Spinal cord (tissue), 10 donors: ENCODE measurements at places on chromosomes 2 and 18.

DNA sequence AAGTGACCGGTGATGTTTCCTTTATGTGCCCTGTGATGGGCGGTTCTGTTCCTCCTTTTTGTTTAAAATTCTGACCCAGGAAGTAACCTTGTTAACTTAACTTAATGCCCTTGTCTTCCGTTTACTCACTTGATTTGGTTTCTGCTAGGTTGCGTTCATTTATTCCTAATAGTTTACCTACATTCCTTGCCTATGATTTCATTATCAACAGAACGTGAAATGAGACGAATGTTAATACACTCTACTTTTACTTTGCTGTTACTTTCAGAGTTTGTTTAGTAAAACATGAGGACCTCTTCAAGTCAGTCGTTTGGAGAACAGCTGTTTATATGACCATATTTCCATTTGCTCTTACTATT lies 638 bp downstream of the CEP192 start:
- no peak for DNase-seq

DNA sequence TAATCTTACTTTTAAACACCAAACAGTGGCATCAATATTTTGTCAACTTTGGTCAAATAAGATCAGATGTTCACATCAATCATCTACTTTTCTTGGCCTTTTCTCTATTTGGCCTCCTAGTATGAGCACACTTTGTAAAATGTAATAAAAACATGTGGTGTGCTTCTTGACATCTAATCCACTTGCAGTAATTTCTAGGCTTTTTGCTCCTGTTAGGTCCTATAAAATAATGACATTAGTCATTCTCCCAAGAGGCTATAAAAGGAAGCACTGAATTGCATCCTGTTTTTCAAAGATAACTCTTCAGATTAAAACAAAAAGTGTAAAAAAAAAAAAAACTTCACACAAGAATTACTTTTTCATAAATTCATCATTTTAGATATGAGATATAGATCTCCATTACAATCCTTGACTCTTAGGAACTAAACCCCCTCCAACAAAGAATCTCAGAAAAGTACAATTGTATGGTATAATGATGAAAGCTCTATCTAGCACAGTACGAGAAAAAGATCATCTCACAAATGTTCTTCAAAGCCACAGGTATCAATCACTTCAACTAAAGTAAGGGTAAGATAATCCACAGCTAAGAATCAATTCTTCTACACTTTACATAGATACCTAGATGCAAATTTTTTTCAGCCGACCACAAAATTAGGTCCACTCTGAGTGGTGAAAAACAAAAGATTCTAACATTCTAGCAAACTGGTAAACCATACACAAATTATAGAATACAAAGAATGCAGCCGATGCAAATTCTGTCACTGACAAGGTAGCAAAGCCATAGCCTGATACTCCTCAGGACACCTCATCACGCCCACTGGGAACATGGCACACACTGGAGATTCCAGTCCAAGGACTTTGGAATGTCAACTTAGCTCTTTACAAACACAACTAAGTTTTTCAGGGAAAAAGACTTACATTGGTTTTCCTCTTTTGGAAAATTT lies 2.7 kb downstream of the BCL2 start:
- no peak for DNase-seq

DNA sequence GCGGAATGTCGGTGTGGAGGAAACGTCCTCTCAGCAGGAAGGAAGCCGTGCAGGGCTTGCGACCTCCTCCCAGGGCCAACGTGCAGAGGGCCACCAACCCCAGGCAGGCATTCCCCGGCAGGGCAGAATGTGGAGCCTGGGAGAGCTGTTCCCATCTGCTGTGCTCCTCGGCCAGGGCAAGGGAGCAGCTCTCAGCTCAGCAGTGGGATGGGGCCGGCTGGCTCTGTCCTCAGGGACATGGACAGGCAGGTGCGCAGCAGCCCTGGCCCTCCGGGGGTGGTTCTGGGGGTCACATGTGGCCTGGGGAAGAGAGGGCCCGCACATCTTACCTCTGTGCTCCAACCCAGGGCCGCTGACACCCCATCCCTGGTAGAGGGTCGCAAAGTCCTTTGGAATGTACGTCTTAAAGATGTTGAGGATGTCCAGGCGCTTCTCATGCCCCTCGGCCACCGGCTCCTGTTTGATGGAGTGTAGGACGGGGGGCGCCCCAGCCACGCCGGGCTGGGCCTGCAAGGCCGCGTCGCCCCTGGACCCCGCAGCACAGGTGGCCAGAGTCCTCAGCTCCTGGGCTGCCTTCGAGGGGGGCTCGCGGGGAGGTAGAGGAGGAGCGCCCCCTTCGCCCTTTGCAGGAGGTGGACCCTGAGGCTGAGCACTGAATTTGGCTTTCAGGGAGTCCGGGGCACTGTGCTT lies 116.4 kb downstream of the ZNF516 start:
- DNase-seq, result no peak

GRCh38 chr18:67092141-67092540 lies 424.4 kb downstream of the DSEL start:
- DNase-seq, result no peak

DNA sequence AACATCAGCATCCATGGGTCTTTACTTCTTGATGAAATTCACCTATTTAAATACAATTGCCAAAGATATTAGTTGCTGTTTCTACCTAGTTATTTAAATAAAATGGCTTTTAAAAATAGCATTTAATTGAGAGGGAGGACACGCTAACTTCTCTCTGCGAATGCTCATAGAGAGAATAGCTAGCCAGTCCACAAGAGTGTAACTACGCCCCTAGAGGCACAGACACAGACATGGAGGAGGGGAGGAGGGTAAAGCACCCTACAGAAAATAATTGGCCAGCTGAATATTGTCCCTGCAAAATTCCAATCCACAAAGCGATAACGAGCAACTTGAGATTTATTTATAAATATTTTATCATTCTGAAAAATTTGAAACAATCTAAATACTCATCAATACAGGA lies 97.0 kb upstream of the PAPOLG start:
- DNase-seq, result no peak

DNA sequence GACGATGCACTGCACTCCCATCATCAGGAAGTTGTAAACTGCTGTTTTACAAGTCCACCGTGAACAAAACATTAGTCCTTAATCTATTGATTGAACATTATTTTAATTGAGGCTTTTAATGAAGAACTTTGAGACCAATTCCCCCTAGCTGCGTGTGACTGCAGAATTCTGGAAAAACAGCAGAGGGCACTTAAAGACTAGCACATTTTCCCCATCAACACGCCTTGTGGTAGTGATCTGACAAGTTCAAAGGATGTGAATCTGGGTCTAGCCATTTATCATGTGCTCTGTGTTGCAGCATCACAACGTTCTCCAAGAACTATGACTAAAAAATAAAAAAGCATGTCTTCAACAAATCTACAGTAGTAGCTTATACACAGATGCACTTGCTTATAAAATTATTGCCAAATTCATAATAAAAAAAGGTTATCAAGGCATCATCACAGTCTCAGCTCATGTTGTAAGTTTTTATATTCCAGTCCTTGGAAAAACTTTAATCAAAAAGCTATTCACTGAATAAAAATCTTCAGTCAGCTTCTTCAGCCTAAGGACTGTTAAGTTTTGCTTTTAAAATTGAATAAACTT lies 35.8 kb downstream of the SKOR2 start:
- DNase-seq, result peak; percentile 46

DNA sequence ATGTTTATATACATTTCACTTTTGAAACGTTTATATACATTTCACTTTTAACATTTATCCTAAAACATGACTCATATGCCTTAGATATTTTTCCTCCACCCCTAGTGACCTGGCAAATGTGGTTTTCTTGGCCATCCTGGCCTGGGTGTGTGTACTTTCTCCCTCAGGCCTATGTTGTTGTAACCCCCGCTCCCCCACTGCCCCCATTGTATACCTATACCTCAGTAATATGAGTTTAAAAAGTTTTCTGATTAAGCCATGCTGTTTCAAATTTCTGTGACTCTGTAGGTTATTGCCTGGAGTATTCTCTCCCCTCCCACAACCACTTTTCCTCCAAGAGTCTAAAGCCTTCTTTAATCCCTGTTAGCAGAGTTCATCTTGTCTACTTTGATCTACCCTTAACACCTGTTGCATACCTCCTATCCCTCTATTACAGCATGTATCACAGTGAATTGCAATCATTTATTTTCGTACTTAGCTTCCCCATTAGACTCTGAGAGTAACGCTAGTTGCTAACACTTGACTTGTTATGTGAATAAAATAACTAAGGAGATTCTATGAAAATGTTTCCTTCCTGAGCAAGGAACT lies 67.9 kb downstream of the LCLAT1 start:
- no peak for DNase-seq

DNA sequence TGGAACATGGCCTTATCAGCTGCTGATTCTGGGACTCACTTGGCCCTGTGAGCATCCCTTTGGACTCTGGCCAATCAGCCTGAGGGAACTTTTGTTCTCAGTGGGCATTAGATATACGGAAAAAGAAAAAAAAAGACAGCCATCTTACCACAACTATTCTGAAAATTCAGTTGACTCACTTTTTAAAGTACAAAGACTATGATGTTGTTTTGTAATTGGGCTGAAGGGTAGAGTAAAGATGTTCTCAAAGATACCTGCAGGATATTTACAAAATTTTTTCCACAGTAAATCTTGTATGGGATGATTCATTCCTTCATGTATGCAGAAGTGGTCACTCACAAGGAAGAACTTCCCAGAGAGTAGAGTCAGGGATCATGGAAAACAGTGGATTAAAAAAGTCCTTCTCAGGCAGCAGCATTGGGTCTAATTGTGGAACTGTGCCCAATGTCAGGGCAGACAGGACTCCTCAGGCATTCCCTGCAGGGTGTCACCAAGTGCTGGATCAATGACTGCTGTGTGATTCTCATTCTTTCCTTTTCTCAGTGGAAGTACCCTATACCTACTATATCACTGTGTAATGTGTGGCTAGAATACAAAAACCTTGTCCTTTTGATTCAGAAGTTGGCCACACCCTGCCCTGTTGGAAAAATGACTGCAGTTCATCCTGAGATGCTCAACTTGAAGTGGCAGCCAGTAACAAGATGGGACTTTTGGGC lies 35.4 kb downstream of the SULT1C4 start:
- DNase-seq, result no peak

DNA sequence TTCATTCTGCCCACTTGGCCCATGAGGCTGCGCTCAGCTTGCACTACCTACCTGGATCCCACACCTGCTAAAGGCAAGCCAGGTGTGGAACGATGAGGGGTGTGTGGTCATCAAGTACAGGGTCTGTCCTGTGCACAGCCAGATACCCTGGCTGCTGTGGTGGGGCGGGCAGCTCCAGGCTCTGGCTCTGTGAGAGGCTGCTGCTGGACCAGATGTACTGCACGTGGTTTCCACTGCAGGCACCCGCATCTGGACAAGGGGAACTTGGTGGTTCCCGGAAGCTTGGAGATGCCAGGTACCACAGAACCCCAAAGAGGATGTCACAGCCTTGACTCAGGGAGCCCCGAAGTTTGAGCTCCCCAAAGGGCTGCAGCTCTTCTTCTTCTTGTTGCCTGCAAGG lies 68.1 kb upstream of the ZNF804A start:
- DNase-seq, result no peak

GRCh38 chr18:48254077-48254602 lies 155.0 kb downstream of the ZBTB7C start:
- DNase-seq, result no peak

DNA sequence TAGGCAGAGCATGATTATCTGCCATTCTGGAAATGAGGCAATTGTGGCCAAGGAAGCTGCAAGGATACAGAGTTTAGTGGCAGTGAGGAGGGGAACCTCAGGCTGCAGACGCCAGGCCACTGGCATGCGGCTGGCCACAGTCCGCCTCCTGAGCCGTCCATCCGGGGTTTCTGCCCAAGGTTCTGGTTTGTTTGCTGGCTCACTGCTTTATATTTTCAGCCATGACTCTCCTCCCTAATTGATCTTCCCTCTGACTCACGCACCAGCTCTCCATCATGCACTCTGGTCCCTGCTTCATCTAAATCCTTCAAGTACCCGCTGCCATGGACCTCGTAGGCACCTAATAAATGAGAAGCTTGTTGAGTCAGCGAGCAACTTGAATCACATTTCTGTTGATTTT lies 107.8 kb upstream of the REV1 start:
- no peak for DNase-seq

DNA sequence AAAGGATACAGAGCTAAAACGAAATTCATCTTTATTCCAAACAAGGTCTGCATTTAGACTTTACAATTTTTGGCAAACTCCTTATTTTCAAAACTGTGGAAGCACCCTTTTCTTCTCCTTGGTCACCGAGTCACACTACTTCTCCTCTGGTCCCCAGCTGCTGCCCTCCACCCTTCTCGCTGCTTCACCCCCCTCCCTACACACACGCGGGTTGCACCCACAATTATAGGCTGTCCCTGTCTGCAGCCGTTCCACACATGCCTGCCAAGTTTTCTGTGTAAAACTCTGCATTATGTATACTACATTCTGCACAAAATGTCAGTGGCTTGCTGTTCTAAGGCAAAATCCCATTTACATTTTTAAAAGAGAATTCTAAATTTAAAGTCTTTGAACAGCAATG lies 63.5 kb downstream of the PTPN2 start:
- no peak for DNase-seq

GRCh38 chr2:11419781-11420180 lies 46.2 kb downstream of the E2F6 start:
- DNase-seq, result no peak

DNA sequence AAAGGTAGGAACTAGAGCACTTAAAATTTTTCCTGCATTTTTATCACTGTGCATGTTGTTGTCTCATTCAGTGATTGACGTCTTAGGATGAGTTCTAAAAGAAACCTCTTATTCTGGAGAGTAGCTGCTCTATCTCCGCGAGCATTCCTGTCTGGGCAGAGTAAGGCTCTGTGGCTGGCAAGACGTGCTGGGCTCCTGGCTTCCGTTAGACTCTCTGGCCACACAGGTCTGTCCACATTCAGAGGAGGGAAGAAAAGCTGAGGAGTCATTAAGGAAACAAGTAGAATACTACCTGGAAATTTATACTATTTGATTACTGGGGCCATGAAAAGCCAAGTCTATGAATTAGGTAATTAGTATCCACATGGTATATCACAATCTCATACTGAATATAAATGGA lies 138.0 kb upstream of the DNMT3A start:
- DNase-seq, result no peak

- no peak for DNase-seq
Observed at GRCh38 chr2:224031358-224031970, 7.6 kb downstream of the SERPINE2 start.

DNA sequence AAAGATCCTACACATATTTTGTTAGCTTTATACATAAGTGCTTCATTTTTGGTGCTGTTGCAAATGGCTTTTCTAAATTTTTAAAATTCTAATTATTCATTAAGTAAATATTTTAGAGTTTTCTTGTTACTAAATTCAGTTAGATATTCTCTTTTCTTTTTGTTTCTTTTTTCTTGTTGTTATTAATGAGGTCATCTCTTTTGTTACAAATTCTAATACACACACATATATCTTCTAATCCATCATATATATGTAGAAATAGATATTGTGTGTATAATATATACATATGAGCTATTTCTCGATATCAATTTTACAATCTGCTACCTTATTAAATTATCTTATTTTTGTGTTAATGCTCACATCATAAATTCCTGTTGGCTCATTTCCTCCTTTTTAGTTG lies 255.9 kb downstream of the GALR1 start:
- DNase-seq, result no peak
